ENCODE measurements at places on chromosomes 3 and 15. TPM values are rescaled to one million over a fixed set of nuclear protein-coding genes. Genes with fewer than 3 reads are reported as not detected.

The SLC28A2 gene
- not detected for total RNA-seq

The C3orf20 gene
- total RNA-seq, result not detected

The DUOX1 gene
- not detected for total RNA-seq

The NRROS gene
- 14.4 TPM for total RNA-seq

The PIGB gene
- 14.1 TPM for total RNA-seq

The RHCG gene
- not detected for total RNA-seq

The GNAT1 gene
- total RNA-seq, result 0.78 TPM

The FAH gene
- total RNA-seq, result 18.9 TPM
